Activated CD4-positive, alpha-beta T cell treated with anti-CD3 and anti-CD28 coated beads, Interleukin-2, amount 10 ng/mL, durations not matched to agents 24 days and 14 days (primary cell): ENCODE measurements at places on chromosomes 4 and X.

- no peak for DNase-seq
Measured at GRCh38 chrX:54926978-54927377, 6.4 kb downstream of the TRO start.

GRCh38 chr4:128298852-128299251, 11.2 kb upstream of the PGRMC2 start:
- no peak for DNase-seq

DNA sequence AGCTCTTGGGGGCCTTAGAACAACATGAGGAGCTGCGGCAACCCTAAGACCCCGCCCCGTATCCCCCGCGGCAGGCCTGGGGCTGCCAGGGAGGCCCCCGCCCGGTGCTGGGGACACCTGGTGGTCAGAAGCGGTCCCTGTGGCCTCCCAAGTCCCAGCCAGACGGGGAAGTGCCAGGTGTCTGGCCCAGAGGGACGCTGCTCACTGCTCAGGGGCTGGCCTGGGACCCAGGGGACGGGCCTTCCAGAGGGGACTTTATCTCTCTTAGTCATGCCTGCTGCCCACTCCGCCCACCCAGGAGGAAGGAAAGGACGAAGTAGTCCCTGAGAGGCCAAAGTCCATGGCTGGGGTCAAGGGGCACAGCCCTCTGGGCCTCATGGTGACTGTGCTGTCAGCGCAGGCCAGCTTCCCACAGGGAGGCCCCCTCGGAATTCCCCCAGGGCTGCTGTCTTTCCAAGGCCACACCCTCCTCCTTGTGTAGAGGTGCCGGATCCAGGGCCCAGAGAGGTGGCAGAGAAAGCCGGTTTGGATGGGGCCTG, 31.0 kb upstream of the HTRA3 start:
- no peak for DNase-seq

DNA sequence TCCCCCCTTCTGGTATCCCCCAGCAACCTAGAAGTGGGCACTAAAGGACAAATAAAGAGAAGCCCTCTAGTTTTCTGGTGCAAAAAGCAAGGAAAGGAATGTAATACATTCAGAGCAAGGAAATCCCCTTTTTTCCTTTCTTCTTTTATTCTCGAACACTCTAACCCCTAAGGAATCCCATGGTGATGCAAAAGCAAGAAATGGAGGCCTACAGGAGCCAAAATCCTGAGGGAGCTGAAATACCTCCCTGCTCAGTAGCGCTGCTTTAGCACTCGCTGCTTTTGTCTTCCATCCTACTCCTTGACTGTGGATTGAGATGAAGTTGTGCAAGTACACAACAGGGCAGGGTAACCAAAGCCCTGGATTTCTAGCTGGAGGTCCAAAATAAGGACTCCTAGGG, 251.0 kb downstream of the PRDM5 start:
- DNase-seq = no peak

DNA sequence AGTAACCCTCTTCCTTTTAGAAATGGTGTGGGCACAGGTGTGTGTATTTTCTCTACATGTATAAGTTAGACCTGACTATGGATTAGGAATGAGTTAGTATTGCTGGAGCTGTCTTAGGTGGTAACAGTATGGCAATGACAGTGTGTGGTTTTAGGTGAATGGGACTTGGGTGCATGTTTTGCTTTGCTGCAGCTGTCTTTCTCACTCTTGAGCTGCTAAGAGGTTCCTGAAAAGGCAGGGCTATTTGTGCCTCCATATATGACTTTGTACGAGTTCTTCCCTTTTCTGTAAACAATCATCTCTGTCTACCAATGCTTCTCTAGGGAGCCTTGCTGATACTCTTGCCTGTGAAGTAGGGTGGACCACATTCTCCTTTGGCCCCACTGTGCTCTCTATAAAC, 234.8 kb upstream of the HHIP start:
- DNase-seq = no peak
